ENCODE measurements at places on chromosomes 7 and 10. TPM values are rescaled to one million over a fixed set of nuclear protein-coding genes. Genes with fewer than 3 reads are reported as not detected.

GRCh38 chr7:100378114-100378755, 4.9 kb downstream of the PILRA start:
- no peak for DNase-seq

DNA sequence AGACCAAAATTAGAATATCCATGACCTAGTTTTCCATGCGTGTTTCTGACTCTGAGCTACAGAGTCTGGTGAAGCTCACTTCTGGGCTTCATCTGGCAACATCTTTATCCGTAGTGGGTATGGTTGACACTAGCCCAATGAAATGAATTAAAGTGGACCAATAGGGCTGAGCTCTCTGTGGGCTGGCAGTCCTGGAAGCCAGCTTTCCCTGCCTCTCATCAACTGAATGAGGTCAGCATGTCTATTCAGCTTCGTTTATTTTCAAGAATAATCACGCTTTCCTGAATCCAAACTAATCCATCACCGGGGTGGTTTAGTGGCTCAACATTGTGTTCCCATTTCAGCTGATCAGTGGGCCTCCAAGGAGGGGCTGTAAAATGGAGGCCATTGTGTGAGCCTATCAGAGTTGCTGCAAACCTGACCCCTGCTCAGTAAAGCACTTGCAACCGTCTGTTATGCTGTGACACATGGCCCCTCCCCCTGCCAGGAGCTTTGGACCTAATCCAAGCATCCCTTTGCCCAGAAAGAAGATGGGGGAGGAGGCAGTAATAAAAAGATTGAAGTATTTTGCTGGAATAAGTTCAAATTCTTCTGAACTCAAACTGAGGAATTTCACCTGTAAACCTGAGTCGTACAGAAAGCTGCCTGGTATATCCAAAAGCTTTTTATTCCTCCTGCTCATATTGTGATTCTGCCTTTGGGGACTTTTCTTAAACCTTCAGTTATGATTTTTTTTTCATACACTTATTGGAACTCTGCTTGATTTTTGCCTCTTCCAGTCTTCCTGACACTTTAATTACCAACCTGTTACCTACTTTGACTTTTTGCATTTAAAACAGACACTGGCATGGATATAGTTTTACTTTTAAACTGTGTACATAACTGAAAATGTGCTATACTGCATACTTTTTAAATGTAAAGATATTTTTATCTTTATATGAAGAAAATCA, 35.5 kb downstream of the CAV1 start:
- no peak for DNase-seq

- DNase-seq: peak; percentile 49
Measured at GRCh38 chr7:70681469-70682350, 450.2 kb upstream of the GALNT17 start.

DNA sequence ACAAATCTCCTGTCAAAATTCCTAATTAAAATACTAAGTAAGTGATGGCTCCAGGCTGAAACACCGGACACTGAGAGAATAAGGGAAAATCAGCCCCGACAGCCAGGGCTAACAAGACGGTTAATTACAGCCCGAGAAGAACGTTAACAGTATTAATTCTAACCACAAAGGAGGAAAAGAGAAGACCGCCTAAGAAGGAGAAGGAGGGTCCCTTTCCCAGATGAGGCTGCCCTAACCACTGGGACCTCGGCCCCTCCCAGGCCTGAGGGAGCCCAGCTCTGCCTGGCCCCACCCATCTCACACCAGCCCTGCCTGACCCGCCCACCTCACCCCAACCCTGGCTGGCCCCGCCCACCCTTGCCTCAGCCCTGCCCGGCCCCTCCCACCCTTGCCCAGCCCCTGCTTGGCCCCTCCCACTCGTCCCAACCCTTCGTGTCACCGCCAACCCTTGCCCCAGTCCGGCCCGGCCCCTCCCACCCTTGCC, 51.3 kb downstream of the PWWP2B start:
- DNase-seq: peak; percentile 86

DNA sequence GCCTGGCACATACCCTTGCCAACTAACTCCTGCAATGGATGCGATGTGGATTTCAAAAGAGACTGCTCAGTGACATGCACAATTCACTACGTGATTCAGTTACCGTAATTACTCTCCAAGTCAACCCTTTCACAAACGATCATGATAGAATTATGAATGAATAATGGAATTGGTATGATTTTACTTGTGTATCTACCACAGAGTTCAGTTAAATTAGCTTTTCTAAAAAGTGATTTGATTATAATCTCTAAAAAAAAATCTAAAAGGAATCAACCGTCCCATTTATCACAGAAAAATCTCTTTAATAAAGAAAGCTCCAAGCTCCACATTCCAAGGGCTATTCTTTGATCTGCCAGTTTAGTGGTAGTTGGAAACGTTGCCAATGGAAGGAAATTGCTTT, 30.4 kb upstream of the RSU1 start:
- DNase-seq: no peak

GRCh38 chr10:78483641-78484040, 450.0 kb downstream of the RPS24 start:
- DNase-seq: no peak

GRCh38 chr10:25487266-25487665, 312.5 kb downstream of the GPR158 start:
- no peak for DNase-seq

DNA sequence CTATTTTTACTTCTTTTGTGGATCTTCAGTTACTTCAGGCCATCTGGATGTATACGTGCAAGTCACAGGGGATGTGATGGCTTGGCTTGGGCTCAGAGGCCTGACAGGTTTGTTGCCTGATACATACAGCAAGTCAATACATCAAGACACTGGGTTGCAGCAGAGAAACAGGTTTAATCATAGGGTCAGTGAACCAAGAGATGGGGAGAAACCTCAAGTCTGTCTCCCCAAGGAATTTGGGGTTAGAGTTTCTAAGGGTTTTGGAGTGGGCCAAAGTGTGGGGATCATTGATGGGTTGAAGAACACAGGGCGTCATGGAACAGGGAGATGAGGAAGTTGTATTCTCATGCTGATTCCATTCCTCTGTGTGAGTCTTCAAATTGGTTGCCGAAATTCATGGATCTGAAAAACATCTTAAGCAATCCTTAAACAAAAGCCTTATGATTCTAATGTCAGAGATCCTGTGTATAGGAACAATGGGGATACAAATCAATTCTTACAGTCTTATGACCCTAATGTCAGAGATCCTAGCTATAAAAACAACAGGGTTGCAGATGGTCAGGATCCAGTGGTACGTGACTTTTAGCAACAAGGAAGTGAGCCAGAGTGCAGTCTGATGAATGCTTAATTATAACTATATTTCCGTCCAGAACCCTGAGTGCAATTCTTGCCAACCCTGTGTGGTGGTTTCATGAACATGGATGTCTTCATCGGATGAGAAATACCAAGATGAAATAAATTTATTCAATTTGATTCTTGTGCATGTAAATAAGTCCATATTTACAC, 18.9 kb downstream of the OTUD1 start:
- no peak for DNase-seq

The HOGA1 gene
- 3.2 TPM for polyA plus RNA-seq

DNA sequence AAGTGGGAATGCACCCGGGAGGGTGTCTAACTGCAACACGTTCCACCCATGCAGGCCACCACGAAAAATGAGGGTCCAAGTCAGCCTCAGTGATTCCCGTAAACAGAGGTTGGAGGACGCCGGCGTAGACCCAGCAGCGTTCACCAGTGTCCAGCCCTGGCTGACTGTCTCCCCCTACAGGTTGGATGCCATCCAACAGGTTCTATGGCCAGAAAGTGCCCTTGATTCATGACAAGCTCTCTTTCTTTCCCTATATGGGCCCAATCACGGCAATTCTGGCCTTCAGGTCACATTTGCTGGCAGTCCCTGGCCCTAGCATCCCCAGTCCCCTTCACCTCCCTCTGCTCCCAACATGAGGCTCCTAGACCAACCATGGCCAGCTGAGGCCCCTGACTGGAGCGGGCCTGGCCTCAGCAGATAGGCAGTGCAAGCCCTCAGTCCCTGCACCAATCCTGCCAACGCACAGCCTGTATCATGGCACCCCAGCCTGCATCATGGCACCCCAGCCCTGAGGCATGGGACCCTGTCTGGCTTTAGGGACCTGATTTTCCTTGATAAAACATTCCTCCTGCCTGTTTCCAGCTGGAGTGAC, 227.4 kb downstream of the GRID1 start:
- DNase-seq: no peak

DNA sequence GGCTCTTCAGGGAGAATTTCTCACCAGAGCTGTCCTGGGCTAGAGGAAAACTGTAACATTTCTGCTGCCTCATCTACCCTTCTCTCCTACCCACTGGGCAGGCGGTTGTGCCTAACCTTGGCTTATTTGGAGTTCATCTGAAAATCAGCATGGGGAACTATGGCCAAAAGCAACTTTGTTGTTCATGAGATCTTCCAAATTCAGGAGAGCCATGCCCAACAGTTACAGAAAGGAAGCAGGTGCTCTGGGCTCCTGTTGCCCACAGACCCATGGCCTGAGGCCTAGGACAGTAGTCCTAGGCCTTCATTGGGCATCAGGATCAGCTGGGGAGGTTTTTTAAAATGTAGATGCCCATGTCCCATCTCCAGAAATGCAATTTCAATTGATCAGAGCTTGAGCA, 85.2 kb downstream of the GRID1 start:
- DNase-seq: no peak

The HMX2 gene
- 1.1 TPM for polyA plus RNA-seq

The ABCA13 gene
- polyA plus RNA-seq: 0.28 TPM

The PLXDC2 gene
- 19.0 TPM for polyA plus RNA-seq

GRCh38 chr7:99238558-99239341, 30.8 kb upstream of the KPNA7 start:
- no peak for DNase-seq

The FFAR4 gene
- 0.51 TPM for polyA plus RNA-seq

DNA sequence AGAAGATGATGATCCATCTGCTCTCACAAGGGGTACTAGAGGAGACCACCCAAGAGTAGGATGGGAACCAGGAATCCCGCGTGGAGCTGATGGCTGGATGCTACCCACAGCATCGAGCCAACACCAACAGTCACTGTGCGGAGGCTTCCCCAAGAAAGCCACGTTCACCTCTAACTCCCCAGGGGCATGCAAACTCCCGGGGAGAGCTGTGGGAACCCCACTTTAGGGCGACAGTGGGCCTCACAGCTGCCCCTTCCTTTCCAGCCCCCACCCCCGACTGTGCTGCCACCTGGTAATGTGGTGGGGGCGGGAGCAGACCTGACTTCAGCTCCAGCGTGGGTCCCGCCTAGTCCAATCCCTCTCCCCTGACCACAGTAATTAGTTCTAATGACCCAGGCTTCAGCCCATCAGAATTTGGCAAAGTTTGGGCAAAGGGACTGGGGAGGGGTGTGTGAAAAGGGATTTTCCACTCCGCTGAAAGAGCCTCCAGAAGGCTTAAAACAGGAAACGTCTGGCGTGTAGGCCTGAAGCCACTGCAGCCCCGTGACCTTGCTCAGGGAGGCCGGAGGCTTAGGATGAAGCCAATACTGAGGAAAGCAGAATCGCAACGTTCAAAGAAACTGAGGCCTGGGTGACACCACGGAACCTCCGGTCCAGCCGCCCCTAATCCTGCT, 20.3 kb downstream of the ASB13 start:
- peak; percentile 10 for DNase-seq

The HABP2 gene
- polyA plus RNA-seq: 27.7 TPM

GRCh38 chr10:75335191-75335590, 66.4 kb downstream of the ZNF503 start:
- no peak for DNase-seq

GRCh38 chr7:131152766-131153165, 174.9 kb upstream of the MKLN1 start:
- DNase-seq: no peak

DNA sequence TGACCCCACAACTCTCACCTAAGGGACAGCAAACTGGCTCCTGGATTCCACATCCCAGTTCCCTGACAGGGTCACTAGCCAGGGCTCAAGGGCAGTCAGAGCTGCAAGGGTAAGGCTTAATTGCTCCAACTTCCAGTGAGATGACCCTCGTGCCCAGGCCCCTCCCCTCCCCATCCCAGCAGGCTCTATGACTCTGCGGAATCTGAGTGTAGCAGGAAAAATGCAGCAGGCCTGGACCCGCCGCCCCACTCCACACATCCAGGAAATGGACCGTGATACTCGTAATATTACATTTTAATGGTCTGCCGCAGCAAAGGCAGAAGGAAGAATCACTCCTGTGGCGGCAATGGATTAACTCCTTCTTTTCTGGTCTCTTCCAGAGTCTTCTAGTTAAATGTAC, 91.7 kb upstream of the CHST15 start:
- no peak for DNase-seq

The MOGAT3 gene
- 72.1 TPM for polyA plus RNA-seq

DNA sequence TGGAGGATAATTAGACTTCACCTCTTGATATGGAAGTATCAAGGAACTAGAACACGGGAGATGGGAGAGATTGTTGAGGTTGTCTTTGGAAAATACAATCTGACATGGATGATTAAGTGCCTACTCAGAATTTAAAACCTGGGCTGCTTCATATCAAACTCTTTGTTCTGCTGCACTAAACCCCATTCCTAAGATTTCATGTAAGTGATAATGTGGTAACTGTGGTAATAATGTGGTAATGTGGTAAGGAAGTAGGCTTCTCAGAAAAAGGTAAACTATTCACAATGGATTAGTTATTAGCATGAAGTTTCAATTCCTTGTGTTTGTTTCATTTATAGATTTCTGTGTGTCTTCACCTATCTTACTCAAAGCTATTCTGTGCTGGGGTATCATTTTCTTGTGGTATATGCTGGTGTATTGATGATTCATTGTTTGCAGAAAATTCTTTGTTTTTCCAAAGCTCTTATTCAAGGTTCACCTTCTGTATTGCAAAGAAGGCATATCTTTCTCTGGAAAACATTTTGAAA, 129.9 kb upstream of the TAC1 start:
- no peak for DNase-seq

DNA sequence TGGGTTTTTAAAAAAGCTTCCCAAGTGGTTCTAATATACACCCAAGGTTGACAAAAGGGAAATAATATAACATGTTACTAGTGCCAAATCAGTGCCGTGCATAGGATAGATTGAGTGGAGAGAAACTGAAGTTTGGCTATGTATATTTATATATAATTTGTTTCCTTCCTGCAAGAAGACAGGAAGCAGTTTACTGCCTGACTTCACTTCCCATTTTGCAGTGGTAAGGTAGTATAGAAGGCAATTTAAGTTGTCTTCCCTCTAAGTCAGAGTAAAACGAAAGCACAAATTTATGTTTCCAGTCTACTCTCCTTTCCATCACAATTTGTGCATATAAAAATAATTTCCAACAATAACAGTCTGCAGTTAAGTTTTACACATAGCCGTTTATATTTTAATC, 3.4 kb upstream of the HYCC1 start:
- DNase-seq: no peak

The ABHD11 gene
- polyA plus RNA-seq: 46.1 TPM

The EIF4EBP2 gene
- polyA plus RNA-seq: 64.1 TPM

DNA sequence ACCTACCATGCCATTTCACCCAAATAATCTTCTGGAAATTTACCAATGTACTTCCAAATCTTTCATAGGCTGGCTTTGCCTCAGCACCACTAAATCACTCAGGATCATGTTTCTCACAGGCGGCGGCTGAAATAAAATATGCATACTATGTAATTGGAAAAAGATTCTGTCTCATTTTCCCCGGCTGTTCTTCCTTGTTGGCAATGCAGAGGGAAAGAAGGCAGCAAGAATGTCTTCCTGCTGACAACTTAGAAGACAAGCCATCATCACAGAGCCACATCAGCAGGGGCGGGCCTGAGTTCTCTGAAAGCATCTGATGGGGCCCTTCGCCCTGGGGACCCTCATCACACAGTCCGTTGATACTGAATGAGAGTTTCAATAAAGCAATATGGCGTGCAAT, 39.2 kb upstream of the COL1A2 start:
- no peak for DNase-seq

GRCh38 chr10:126701526-126701925, 31.0 kb upstream of the C10orf90 start:
- no peak for DNase-seq

The GPR37 gene
- polyA plus RNA-seq: 2.2 TPM

Measured in large intestine (tissue), 12 donors.